ENCODE measurements at places on chromosomes 3 and 15.

- no peak for DNase-seq
Observed at GRCh38 chr3:182650568-182651128, 142.7 kb upstream of the ATP11B start.

DNA sequence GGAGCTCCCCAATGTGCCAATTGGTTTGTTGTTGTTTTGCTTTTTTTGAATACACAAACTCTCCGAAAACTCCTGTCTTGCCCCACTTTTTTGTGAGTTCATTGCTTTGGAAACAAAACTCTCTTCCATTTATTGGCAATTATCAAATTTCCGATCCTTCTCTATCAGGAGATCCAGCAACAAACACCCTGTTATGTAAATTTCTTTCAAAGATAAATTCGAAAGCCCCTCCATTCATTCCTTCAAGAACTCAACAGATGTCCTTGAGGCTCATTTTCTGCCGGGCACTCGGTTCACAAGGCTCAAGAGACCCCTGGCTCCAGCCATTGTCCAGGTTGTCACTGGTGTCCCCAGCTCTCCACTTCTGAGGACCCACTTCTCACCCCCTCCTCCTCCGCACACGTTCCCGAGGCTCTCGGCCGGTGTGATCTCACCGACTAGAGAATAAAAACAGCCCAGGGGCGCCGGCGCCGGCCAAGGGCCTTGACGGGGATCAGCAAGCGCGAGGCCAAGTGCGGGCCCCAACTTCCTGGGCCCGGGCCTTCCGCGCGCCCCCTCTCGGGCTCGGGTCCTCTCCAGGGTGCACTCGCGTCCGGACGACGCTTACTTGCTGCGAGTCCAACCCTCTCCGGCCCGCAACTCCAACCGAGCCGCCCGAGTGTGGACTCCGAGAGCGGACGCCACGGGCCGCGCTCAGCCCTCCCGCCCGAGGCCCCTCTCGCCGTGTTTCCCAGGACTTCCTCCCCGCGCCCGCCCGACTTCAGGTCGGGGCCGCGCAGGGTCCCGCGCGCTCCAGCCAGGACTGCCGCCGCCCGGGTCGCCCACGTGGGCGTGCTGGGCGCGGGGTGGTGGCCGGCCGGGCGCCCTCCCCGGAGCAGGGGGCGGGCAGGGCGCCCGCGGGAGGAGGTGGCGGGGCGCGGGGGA lies 533 bp upstream of the SMAD3 start:
- no peak for DNase-seq

GRCh38 chr3:139123377-139124095 lies 78.8 kb upstream of the PRR23C start:
- DNase-seq, result no peak

- DNase-seq, result no peak
Observed at GRCh38 chr3:64318668-64319271, 93.5 kb upstream of the PRICKLE2 start.

- no peak for DNase-seq
Observed at GRCh38 chr15:41577863-41578735, 19.1 kb downstream of the TYRO3 start.

Data from HS-5 (cell line).